A549 treated with DMSO at 1 μM for 4 hours (cell line): ENCODE measurements at places on chromosomes 2 and 18. TPM values are rescaled to one million over a fixed set of nuclear protein-coding genes. Genes with fewer than 3 reads are reported as not detected.

The LOXL3 gene
- 0.25 to 0.55 TPM (median 0.40 TPM) in 5 replicates for total RNA-seq

The SLC16A14 gene
- total RNA-seq, result 1.0 to 1.9 TPM (median 1.4 TPM) in 5 replicates

The AGXT gene
- total RNA-seq, result not detected in 5 replicates

The ADAM23 gene
- total RNA-seq, result 8.8 to 10.2 TPM (median 10.0 TPM) in 5 replicates

The CHMP1B gene
- total RNA-seq, result 42.4 to 63.5 TPM (median 49.0 TPM) in 5 replicates

The UGT1A3 gene
- 0.06 to 0.16 TPM (median 0.13 TPM) in 4 of 5 replicates, not detected in the other for total RNA-seq

The EML6 gene
- total RNA-seq, result 1.3 to 1.8 TPM (median 1.5 TPM) in 5 replicates

The IL36RN gene
- 0.06 to 0.14 TPM (median 0.07 TPM) in 5 replicates for total RNA-seq

The ABCG8 gene
- not detected in 5 replicates for total RNA-seq

The PSMA8 gene
- not detected in 5 replicates for total RNA-seq

The ERBB4 gene
- not detected in 5 replicates for total RNA-seq

The ATP5MC3 gene
- 384 to 495 TPM (median 472 TPM) in 5 replicates for total RNA-seq

The C2orf80 gene
- not detected in 5 replicates for total RNA-seq
